ENCODE measurements at places on chromosomes 7 and 10.

GRCh38 chr7:136064627-136065237, 87.6 kb upstream of the MTPN start:
- no peak for DNase-seq

DNA sequence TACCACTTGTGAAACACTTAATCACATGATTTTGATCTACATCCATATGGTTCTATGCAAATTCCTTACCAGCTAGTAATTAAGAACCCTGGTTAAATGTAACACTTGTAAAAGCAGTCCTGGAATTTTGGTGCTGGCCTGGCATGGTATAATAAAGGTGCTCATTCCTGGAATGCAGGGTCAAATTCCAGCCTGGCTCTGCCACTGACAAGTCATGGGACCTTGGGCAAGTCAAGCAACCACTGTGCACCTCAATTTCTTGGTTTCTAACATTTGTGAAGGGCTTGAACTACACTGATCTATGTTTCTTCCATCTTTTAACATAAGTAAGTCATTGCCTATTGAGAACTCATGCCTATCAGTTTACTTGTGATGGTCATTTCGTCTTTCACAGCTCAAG, 91.9 kb upstream of the PIK3CG start:
- no peak for DNase-seq

DNA sequence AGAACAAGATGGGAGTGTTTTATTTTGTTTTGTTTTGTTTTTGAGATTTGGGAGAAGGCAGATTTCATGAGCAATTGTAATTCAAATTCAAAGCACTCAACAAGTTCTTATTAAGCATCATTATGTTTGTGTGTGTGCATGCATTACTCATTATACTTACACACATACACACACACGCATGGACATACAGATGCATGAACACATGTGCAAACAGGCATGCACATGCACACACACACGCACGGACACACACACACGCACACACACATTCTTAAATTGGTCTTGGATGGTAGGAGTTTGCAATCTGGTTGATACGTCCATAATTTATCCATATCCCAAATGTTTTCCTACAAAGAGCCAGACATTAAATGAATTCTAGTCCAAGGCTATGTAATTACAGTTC, 702.8 kb downstream of the INHBA start:
- DNase-seq: no peak

- DNase-seq: no peak
These were observed 803.0 kb downstream of the GRM8 start for GRCh38 chr7:126449611-126450268.

GRCh38 chr7:41822259-41822817, 119.4 kb upstream of the INHBA start:
- DNase-seq: no peak

- DNase-seq: no peak
These were observed 35.6 kb upstream of the DGKB start for GRCh38 chr7:14938181-14938580.

DNA sequence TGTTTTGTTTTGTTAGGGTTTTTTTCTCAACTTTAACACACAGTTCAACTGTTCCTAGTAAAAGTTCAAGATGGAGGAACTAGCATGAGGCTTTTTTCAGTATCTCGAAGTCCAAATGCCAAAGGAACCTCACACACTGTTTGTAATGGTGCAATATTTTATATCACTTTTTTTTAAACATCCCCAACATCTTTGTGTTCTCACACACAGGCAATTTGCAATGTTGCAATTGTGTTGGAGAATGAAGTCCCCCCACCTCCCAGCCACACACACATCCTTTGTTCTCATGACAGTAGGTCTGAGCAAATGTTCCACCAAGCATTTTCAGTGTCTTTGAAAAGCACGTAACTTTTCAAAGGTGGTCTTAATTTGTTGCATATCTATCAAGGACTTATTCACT, 120.9 kb downstream of the TWIST1 start:
- DNase-seq: no peak

- DNase-seq: no peak
These were observed 105.6 kb downstream of the AHR start for GRCh38 chr7:17404006-17404405.

DNA sequence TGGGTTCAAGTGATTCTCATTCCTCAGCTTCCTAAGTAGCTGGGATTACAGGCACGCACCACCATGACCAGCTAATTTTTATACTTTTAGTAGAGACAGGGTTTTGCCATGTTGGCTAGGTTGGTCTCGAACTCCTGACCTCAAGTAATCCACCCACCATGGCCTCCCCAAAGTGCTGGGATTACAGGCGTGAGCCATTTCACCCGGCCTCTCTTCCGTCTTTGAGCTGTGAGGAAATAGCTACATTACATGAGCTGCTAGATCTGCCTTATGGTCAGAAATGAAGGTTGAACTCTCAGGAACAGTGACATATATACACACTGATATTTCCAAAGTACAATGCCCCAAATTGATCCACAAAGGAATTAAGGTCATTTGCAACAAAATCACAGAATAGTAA, 2.4 kb downstream of the BLVRA start:
- DNase-seq: no peak

DNA sequence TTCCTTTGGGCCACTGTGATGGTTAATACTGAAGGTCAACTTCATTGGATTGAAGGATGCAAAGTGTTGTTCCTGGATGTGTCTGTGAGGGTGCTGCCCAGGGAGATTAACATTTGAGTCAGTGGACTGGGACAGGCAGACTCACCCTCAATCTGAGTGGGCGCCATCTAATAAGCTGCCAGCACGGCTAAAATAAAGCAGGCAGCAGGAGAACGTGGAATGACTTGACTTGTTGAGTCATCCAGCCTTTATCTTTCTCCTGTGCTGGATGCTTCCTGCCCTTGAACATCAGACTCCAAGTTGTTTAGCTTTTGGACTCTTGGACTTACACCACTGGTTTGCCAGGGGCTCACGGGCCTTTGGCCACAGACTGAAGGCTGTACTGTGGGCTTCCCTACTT, 1046.9 kb downstream of the TYW1 start:
- DNase-seq: no peak

DNA sequence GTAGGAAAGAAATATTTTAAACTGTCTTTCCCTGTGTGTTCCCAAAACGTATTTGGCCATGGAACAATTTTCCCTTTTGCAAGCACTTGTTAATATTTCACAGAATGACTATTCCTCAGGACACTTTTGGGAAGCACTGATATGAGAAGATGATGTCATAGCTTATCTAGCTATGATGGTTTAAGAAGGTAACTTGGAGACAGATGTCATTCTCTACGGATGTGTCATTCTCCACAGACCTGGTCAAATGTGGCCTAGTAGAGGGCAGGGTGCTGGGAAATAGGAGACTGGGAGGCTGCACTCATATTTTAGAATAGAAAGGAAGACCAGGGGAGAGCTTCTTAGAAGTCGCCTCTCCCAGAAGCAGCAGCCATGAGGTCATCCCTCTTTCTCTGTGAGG, 220.7 kb upstream of the GLI3 start:
- no peak for DNase-seq

- no peak for DNase-seq
These were observed 147.9 kb downstream of the ZNF438 start for GRCh38 chr10:30883751-30884150.
